ENCODE measurements at places on chromosomes 7 and 10.

GRCh38 chr7:17043012-17043877 lies 161.5 kb upstream of the AGR3 start:
- DNase-seq: no peak

DNA sequence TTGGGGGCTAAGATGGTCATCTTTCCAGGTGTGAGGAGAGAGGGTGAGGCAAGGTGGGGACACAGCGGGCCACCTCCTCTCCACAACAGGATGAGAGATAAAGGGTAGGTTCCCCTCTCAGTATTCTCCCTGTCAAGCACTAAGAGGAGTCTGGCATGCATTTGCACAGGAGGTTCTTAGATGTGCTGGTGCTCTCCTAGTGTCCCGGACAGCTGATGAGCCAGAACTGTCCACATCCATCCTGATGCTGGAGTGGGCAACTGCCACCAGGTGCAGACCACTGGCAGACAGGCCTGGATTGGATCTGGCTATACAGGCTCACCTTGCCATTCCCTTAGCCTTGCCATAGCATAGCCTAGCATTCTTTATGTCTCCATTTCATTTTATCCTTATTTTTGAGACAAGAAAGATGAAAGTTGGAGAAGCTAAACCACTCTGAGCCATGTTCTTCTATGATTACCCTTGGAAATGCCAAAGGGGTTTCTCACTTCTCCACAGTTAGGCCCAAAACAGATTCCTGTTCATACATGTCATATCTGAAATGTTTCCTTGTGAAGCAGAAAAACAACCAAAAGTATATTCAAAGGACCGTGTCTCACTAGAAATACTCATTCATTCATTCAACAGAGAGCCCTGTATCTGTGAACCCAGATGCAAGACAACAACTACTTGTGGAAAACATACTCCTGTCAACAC lies 48.8 kb upstream of the ANTXRL start:
- no peak for DNase-seq

DNA sequence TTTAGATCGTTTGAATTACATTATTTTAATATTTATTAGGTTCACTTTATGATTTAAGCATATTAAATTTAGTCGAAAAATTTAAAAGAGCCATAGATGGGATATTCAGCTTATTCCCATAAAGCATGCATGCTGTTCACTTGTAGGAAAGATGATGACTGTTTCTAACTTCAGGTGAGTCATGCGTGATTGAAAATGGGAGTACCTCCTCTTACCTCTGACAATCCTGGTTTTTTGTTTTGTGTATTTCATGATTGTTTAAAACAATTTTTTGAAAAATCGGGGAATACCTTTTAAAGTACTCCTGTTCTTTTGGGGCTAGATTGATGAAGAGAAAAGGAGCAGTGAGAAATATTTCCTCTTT lies 1.4 kb downstream of the TNKS2 start:
- DNase-seq: no peak

DNA sequence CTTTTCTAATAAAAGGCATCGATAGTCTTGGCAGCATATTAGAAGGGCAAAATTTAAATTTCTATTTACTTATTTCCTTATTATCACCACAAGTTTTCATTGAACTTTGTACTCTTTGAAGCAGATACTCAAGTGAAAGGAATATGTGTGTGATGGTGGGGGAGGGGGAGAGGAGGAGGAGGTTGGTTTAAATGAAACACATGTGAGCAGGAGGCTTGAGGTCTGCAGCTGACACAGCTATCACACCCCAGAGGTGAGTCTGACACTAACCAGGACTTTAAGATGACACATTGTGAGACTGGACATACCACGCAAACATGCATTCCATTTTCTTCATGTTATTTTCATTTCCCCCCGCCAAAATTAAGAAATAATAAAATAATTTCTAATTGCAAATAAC lies 63.3 kb downstream of the CTTNBP2 start:
- no peak for DNase-seq

GRCh38 chr10:60374836-60375235 lies 14.8 kb downstream of the ANK3 start:
- DNase-seq: no peak

- DNase-seq: no peak
Measured at GRCh38 chr10:46550076-46550790, 6.2 kb downstream of the GPRIN2 start.

DNA sequence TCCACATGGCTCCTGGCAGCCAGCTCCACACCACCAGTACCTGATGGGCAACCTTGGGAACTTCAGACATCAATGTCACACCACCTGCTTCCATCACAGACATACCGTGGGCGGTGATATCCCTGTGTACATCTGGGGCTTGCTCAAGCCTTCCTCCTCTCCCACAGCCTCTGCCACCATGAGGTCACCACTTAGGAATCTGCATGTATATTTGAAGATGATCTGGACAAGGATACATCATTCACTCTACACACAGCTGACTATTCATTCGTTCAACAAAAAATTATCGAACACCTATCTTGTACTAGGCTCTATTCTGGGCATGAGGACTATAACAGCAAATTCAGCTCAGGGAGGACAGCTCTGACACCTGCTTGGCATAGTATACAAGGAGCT lies 6.8 kb downstream of the DLG5 start:
- DNase-seq: no peak

DNA sequence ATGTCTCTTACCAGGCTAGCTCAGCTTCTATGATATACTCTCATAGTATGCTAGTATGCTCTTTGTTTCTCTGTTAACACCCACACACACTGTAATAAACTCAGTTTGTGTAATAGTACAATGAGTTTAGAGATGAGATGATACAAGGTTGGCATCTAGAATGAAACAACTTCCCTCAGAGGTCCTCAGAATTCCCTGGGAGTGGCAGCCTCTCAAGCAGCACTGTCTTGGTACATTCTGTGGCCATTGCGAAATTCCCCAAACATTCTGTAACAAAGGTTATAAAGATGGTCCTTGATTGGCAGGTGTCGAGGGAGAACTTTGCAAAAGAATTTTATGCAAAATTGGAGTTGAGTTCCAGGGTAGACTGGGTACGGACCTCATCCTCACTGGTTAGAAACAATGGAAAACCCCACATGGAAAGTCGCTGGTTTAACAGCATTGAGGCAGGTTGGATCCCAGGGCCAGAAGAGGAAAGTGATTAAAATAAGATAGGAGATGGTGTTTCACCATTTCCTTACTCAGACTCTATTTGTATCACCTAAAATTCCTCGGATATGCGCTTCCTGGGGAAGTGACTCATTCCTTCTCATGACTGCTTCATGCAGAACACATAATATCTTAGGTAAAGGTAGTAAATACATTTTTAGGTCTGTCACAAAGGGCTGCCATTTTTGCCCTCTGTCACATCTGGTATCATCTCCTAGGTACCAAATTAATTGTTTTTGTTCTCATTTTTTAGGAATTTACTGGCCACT lies 657.8 kb downstream of the SORCS1 start:
- no peak for DNase-seq

GRCh38 chr7:105805447-105806019 lies 70.9 kb downstream of the ATXN7L1 start:
- DNase-seq: no peak

DNA sequence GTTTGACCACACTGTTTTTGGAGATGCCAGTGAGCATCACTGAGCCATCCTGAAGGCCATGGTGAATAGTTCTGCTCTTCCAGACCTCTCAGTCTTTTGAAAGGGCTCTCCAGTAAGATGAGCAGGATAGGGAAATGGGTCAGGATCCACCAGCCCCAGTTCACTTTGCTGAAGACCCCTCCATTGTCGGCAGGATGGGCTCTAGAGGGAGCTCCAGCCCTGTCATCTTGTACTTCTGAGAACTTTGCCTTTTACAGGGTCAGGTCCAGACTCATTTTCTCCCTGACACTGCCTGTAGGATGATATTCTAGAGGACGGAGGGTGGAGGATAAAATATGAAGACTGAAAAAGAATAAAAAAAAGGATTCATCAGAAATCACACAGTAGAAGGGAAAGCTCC lies 13.1 kb downstream of the LHFPL3 start:
- no peak for DNase-seq

DNA sequence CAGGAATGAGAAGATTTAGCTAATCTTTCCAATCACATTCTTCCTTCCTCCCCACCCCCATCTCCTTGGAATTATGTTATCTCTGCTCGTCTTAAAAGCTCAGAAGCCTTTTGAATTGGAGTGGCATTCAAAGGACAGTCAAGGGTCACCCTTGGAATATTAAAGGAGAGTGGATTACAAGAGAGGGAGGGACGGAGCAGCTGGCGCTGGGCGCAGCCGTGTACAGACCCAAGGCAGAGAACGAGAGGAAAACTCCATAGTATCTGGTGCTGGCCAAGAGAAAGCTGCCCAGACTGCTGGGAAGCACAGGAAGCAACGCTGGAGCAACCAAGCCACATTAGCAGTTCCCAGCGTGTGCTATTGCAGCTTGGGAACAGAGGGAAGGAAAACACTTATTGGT lies 95.7 kb downstream of the POU6F2 start:
- no peak for DNase-seq

- DNase-seq: no peak
Measured at GRCh38 chr7:88201305-88201704, 18.5 kb downstream of the SRI start.

DNA sequence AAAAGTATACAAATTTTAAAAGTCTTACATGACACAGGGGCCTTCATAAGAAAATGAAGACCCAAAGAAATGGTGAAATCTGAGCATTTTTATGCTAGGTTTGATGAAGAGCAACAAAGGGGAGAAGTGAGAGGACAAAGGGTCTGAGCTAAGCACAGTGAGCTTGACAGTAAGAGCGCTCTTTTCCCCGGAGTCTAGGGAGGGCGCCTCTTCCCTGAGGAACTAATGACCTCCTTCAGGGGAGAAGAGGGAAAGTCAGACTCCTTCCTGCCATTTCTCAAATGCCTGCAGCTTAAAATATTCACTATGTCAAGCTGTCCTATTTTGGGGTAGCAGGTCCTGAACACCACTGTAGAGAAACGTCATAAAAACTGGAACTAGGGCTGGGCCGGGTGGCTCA lies 18.1 kb upstream of the PAXIP1 start:
- no peak for DNase-seq

- DNase-seq: no peak
Measured at GRCh38 chr7:34755008-34755407, 97.0 kb downstream of the NPSR1 start.

DNA sequence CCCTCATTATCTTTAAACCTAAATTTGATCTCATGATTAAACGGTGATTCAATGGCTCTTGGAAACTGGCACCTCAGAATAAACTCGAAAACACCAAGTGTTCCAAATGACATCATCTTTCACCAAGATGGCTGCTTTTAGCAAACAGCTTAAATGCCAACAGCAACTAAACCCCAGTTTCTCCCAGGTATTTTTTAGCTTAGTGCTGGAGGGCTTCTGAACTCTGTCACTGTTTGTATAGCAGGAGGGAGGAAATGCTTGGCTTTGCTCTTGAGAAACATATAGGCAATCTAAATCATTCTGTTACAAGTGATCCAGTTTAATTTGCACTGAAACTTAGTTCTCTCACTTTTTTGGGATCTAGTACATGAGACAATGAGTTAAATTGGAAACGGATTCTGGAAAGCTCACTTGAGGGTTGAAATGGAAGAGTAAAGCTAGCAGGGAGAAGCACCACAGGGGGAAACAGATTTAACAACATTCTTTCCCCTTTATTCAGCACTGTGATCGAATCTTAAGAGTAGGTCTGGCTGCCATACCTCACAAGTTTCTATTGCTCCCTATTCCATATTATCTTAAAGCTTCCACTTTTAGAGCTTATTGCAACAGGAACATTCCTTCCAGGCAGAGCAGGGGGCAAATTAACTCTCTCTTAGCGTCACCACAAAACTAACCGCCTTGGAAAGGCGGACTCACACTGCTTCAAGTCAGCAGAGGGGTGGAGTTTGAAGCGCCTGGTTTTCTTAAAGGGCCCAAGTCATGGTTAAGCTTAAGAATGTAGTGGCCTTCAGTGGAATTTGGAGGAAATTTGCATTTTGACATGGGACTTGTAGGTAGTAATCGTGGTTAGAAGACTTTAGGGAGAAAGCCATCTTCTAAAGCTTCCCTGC lies 1.8 kb upstream of the CCDC6 start:
- DNase-seq: no peak

- DNase-seq: no peak
Measured at GRCh38 chr7:154985230-154985629, 17.7 kb downstream of the PAXIP1 start.

- no peak for DNase-seq
Measured at GRCh38 chr7:30046127-30046770, 18.0 kb downstream of the PLEKHA8 start.

DNA sequence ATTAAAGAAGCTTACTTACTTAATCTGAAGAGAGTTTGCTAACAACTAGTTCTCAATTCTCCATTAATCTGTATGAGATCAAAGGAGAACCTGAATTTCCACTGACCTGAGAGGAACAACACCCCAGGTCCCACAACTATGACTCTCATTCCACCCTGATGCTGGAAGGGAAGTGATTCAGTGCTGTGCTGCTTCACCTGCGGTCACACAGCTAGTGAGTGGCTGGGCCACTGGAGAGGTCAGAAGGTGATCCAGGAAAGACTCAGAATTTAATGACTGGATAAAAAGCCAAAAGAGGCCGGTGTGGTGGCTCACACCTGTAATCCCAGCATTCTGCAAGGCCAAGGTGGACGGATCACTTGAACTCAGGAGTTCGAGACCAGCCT lies 23.6 kb downstream of the SORBS1 start:
- no peak for DNase-seq

- DNase-seq: no peak
Measured at GRCh38 chr10:32199714-32200394, 143.6 kb upstream of the KIF5B start.

- no peak for DNase-seq
Measured at GRCh38 chr10:86254081-86254480, 112.5 kb downstream of the GRID1 start.

Measured in activated naive CD8-positive, alpha-beta T cell treated with anti-CD3 and anti-CD28 coated beads, Interleukin-2, amount 50 U/mL, for 16 hours (primary cell).